Erythroblast (primary cell): ENCODE measurements at places on chromosomes 4 and X.

GRCh38 chrX:69280933-69281332 is 115.7 kb upstream of the PJA1 start:
- no peak for DNase-seq

- no peak for DNase-seq
Observed at GRCh38 chr4:70518716-70519115, 347 bp downstream of the AMTN start.

DNA sequence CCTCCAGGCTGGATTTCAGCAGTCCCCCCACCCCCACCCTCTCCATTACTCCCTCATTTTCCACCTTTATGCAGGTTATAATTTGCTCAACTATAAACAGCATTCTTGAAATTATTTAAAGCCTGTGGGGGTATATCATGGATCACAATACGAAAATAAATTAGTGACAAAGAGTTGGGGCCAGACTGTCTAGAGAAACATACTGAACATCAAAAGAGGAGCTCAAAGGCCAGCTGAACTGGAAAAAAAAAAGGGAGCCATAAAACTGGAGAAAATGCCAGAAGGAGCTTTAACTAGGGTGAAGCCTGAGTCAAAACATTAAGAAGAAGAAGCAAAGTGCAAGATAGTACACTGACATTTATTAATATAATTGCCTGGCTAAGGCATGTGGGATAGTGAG is 137.8 kb downstream of the ANTXR2 start:
- DNase-seq: no peak

DNA sequence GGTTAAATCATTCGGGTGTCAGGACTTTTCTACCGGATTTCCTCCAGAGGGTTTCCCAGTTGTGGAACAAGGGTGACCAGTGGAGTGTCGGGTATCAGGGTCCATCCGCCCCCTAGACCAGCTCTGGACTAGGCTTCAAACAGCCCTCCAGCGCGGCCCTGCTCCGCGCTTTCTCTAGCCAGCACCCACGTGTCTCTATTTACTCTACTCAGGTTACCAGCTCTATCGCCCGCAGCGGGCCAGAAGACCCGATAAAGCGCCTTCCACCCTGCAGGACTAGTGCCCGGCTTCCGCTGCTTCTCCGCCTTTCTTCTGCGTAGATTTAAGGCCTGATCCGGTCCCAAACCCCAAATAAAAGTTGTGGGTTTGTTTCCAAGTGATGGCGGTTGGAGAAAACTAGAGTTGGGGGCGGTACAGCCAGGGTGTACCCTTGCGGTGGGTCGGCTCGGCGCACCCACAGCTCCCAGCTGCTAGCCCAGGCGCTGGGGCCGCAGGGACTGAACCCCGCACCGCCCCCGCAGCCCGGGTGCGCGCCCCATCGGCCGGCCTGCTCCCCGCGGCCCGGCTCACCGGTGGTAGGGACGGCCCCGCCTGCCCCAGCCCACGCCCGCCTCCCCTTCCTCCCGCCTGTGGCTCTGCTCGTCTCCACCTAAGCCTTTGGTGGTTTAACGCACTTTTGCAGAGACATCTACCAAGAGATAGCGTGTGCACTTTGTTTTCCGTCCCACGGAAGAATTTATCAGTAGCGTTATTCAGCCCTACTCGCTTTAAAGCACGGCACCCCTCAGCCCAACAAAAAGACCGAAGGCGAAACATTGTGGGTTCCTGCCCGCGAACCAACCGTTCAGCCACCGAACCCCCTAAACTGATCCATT is 2.1 kb downstream of the LEF1 start:
- peak; percentile 50 for DNase-seq

DNA sequence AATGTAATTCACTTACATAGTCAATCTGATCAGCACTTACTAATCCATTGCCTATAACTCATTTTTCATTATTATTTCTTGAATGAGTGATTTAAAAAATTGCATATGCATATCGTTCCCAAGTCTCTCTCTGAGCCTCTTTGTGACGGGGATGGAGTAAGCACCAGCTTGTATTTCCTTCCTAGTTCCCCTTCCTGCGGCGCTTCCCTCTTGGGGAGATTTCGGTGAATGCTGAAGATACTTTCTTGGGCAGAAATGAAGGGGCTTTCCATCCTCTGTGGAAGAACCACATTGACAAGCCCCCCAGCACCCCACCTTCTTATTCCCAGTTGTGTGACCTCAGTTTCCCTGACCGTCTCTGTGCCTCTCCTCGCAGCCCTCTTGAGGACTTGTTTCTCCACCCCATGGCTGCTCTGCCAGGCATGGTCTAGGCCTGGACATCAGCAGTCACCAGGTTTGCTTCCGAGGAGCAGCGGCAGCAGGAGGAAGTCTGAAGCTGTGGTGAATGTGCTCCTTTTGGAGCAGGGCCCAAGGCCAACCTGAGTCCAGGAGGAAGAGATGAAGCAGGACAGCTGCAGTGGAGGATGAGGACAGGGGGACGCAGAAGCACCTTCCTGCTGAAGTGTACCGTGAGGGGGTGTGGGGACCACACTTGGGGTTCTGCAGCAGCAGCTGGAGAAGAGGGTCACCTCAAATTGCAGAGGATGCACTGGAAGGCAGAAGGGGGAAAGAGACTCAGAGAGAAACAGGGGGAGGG is 124.9 kb downstream of the IRF2 start:
- DNase-seq: no peak

DNA sequence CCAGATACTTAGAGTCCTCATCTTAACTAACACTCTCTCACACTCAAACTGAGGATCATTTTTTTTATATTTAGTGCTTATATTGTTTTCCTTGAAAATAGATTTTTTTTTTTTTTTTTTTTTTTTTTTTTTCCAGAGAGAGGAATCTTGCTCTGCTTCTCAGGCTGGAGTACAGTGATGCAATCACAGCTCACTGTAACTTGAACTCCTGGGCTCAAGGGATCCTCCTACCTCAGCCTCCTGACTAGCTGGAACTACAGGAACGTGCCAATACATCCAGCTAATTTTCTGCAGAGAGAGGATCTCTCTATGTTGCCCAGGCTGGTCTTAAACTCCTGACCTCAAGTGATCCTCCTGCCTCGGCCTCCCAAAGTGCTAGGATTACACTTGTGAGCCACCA is 650.3 kb upstream of the ATOH1 start:
- no peak for DNase-seq

DNA sequence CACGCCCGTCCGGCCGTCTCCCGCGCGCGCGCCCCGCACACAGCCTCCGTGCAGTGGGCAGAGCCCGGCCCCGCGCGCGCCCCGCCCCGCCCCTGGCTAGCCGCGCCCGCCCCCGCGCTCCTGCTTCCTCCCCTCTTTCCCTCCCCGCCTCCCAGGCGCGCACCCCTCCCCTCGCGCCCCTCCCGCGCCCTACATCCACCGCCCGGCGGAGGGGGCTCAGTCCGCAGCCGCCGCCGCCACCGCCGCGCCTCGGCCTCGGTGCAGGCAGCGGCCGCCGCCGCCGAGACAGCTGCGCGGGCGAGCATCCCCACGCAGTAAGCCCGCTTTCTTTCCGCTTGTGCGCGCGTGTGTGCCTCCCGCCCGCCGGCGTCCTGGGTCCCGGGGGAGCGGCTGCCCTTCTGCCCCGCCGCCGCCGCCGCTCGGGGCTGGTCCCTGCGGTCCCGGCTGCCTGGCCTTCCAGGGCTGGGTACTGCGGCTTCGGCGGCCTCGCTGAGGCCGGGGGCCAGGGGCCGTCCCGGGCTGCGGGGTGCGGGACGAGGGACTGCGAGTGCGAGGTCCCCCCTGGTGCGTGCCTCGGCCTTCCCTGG is at the start of gene FHL1:
FHL1 (plus strand) TSS at position 219 of the 587 bp plus-strand sequence.
- DNase-seq: peak; percentile 17

DNA sequence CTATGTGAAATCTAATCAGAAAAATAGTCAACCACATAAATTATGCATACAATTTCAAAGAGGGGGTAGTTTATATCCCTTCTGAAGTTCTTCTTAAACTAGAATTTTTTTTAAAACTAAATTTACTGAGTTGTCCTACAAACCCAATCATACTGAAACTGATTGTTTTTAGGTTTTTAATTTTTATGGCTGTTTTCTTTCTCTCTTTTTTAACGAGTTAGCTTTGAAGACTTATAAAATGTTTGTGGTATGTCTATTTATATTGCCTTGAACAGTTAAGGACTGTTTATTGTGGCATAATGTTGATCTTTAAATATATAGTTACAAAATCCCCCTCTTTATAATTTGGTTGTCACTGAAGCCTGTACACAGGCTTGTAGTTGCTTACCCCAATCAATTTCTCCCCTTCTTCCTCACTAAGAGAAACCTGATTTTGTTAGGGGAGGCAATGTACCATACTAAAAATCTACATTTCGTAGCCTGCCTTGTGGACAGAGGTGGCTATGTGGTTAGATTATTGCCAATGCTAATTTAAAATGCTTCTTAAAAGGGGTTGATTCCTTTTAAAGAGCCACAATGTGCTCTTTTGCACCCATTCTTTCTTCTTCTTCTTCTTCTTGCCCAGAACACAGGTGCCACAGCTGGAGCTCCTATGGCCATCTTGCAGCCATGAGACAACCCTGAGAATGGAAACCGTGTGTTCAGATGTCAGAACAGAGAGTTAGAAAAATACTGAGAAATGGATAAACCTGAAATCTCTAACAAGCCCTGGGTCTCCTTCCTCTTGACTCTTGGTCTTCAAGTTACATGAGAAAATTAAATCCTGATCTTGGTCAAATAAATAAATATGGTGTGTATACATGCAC is 102.7 kb upstream of the ZNF827 start:
- DNase-seq: no peak
